ENCODE measurements at places on chromosomes 11 and 22. TPM values are rescaled to one million over a fixed set of nuclear protein-coding genes. Genes with fewer than 3 reads are reported as not detected.

THAP7 gene
- total RNA-seq = 19.3 TPM

DCHS1 gene
- 13.7 TPM for total RNA-seq

SYT8 gene
- total RNA-seq = not detected

NXPE4 gene
- not detected for total RNA-seq

SLC22A6 gene
- not detected for total RNA-seq

PATE2 gene
- not detected for total RNA-seq

APLNR gene
- not detected for total RNA-seq

C11orf97 gene
- total RNA-seq = not detected

ARHGAP8 gene
- 0.86 TPM for total RNA-seq

MMP8 gene
- total RNA-seq = under 0.01 TPM

GP1BB gene
- 0.79 TPM for total RNA-seq

COPB1 gene
- 263 TPM for total RNA-seq

All from bronchial smooth muscle cell (primary cell).